Camera-type eye (tissue), 1 donor: ENCODE measurements at places on chromosomes 4 and X. TPM values are rescaled to one million over a fixed set of nuclear protein-coding genes. Genes with fewer than 3 reads are reported as not detected.

IQCM gene
- total RNA-seq: not detected

SPARCL1 gene
- total RNA-seq: 261 TPM

HEPH gene
- total RNA-seq: 55.7 TPM

TEX13B gene
- total RNA-seq: not detected

MTTP gene
- total RNA-seq: 1.6 TPM

GATA1 gene
- 0.44 TPM for total RNA-seq

MRPL1 gene
- 37.5 TPM for total RNA-seq
